Left ventricle myocardium inferior (tissue), 1 donor: ENCODE measurements at places on chromosomes 6 and 20. TPM values are rescaled to one million over a fixed set of nuclear protein-coding genes. Genes with fewer than 3 reads are reported as not detected.

Gene RFX6
- total RNA-seq: not detected

DNA sequence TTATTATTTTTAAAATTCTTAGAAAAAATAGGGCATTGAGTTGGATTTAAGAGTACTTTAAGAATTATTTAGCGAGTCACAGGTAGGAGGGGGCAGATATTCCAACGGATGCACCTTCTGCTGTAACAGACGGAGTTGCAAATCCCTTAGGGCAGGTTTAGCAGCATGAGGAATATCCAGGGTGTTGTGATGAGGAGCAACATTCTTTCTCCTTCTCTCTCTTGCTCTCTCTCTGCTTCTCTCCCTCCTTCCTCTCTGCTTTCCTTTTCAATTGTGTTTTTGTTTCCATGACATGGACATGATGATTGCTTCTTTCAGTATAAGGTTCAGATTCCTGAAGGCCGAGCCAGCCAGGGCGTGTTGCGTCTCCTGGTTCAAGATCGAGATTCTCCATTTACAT lies 28.9 kb downstream of the CDH26 start:
- no peak for DNase-seq

GRCh38 chr20:45173522-45173921 lies 1.2 kb upstream of the PI3 start:
- DNase-seq: no peak

- DNase-seq: no peak
Observed at GRCh38 chr6:43772681-43773049, 2.7 kb downstream of the VEGFA start.

Gene PAK5
- not detected for total RNA-seq

Gene MOCS1
- total RNA-seq: 28.6 TPM

Gene CRISP3
- total RNA-seq: not detected

Gene HEY2
- total RNA-seq: 25.6 TPM

Gene HEBP2
- 101 TPM for total RNA-seq

Gene DLL1
- total RNA-seq: 11.7 TPM

- DNase-seq: no peak
Observed at GRCh38 chr6:133553652-133554051, 312.5 kb downstream of the EYA4 start.

Gene PGC
- not detected for total RNA-seq

Gene CRIP3
- total RNA-seq: 42.3 TPM

DNA sequence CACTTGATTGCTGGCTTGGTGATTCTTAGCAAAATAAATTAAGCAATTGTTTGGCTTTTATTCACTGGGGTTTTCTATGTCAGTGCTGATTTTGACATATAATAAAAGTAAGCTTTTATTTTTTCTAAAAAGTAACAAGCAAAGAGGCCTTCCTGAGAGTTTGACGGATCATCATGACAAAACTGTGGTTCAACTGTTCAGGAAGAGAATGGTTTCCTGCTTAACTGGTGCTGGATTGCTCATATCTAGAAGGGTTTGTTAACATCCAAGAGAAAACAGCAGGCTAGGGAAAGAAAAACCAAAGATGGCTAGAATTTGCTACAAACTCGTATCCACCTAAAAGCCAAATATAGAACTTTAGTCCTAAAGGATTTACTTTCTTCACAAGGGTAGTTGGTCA lies 21.2 kb downstream of the SERPINB1 start:
- no peak for DNase-seq

Gene MICA
- total RNA-seq: 9.9 TPM

DNA sequence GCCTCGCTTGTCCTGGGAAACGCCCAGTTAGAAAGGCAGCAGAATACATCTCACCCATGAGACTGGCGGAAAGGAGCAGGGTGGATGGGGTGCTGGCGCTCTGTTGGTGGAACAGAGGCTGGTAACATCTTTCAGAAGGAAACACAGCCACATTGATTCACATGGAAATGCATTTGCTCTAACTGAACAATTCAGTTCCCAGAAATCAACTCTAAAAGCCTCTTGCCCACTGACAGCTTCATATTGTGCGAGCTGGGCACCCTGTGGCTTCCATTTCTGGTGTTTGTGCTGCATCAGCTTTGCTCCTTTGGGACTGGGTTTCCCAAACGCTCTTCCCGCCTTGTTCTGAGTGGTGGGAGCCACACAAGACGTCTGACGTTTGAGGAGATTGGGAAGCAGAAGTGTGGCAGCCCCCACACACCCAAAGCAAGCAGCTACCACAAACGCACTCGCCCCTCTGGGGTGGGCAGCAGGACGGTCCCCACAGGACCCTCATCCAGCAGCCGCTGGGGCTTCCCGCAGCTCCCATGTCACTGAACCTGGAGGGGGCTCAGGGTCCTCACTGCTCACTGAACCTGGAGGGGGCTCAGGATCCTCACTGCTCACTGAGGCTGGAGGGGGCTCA lies 229.5 kb downstream of the ERMARD start:
- no peak for DNase-seq

Gene CALHM6
- total RNA-seq: 1.7 TPM

Gene POU5F1
- 0.69 TPM for total RNA-seq

DNA sequence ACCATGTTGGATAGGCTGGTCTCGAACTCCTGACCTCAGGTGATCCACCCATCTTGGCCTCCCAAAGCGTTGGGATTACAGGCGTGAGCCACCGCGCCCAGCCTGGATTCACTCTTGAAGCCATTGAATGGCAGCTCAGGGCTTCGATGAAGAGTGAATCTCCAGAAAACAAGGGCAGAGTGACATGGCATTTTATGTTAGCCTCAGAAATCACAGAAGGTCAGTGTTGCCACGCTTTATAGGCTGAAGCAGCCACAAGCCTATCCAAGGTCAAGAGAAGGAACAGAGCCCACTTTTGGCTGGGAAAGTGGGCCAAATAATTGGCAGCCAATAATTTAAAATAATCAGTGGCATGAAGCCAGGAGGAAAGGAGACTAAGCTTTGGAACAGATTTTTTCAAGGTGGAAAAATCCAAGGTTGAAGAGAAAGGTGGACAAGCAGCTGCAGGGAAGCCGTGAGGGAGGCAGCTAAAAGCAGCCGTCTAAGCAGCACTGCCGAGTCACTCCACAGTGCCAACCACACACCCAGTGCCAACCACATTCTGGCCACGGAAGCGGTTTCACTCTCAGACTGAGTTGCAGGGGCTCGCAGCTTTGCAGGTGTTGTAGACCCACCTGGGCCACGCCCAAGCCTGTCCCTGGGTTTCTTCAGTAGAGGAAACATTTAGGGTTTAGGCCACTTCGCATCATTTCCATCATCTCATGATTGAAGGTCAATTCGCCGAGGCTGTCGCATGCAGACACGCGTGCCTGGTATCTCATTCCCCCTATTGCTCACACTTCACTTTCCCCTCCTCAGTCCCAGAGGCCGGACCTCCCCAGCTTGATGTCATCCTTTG lies 17.4 kb upstream of the AVP start:
- DNase-seq: no peak

DNA sequence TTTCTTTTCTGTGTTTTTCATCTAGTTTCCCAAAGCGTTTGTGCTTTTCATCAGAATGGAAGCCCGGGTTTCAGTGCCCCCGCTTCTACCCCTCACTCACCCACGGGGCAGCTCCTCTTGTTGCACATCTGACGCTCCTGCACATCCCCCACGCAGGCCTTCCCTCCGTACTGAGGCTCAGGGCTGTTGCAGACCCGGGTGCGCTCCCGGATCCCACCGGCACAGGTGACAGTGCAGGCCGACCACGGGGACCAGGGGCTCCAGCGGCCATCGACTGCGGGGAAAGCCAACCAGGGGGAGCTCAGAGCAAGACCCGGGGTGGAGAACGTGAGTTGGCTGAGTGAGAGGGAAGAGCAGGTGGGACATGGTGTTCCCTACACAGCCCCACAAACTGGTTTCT lies 19.0 kb downstream of the THBS2 start:
- DNase-seq: no peak

GRCh38 chr6:44086931-44087574 lies 40.2 kb downstream of the MRPL14 start:
- peak; percentile 73 for DNase-seq

- no peak for DNase-seq
Observed at GRCh38 chr6:120587381-120587780, 746.9 kb downstream of the TBC1D32 start.
